ENCODE measurements at places on chromosomes 1 and 21. TPM values are rescaled to one million over a fixed set of nuclear protein-coding genes. Genes with fewer than 3 reads are reported as not detected.

Gene APCS
- not detected for total RNA-seq

Gene RHBG
- total RNA-seq: not detected

Gene KCNA2
- 1.8 TPM for total RNA-seq

Gene C8A
- not detected for total RNA-seq

Gene EXO1
- total RNA-seq: 39.5 TPM

Gene NUDT4B
- total RNA-seq: 1.4 TPM

Gene LAPTM5
- 371 TPM for total RNA-seq

Gene DNTTIP2
- total RNA-seq: 69.0 TPM

Gene FCER1G
- total RNA-seq: 2.5 TPM
